ENCODE measurements at places on chromosomes 2 and 18. TPM values are rescaled to one million over a fixed set of nuclear protein-coding genes. Genes with fewer than 3 reads are reported as not detected.

GRCh38 chr2:151200844-151201243 is 60.8 kb downstream of the RBM43 start:
- H3K4me1 ChIP-seq = no peaks in the 10 kb centered on the region
- DNase-seq = no peak
- no peaks in the 10 kb centered on the region for H3K27me3 ChIP-seq
- no peak overlapping the region for H3K27ac ChIP-seq
- H3K36me3 ChIP-seq = no peaks in the 10 kb centered on the region

Gene RAMP1
- total RNA-seq = 120 TPM

DNA sequence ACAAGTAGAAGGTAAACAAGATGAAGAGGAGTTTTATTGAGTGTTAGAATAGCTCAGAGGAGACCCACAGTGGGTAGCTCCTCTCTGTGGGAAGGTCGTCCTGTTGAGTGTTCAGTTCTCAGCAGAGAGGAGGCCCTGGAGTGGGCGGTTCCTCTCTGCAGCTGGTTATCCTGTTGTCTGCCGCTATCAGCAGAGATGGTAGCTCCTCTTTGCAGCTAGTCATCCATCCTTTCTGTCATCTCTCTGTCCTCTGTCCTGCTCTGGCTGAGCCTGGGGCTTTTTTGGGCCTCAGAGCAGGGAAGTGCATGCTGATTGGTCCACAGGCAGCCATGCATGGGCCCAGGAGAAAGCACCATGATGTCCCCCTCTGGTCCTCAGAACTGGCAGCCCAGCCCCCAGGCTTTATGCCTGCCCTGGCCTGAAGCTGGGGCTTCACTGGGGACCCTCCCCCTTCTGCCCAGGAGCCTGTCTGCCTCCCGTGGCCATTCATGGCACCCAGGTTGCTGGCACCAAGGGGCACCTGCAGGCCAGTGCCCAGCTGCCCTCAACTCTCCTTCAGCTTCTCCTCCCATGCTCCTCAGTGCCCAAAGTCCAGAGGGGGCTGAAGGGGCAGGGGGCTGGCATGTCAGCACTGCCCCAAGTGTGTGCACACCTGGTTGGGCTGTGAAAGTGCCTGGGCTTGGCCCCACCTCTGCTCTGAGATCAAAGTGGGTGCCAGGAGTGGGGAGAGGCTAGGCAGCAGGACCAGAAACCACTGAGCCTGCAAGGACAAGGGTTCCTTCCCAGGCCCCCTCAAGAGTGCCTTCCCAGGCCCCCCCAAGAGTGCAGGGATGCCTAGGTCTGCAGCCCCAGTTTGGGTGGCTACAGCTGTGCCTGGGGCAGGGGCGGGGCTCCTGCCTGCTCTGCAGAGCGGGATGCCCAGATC is 98.7 kb downstream of the TWIST2 start:
- H3K36me3 ChIP-seq = no peaks in the 10 kb centered on the region
- no peak overlapping the region for H3K27ac ChIP-seq
- H3K27me3 ChIP-seq = no peaks in the 10 kb centered on the region
- H3K4me1 ChIP-seq = peaks cover 44% of the 10 kb centered on the region
- H3K4me3 ChIP-seq = no peak overlapping the region

- no peaks in the 10 kb centered on the region for H3K36me3 ChIP-seq
- no peaks in the 10 kb centered on the region for H3K4me1 ChIP-seq
- H3K4me3 ChIP-seq = no peak overlapping the region
- H3K27me3 ChIP-seq = no peaks in the 10 kb centered on the region
Measured at GRCh38 chr2:132902626-132903025, 232.6 kb upstream of the LYPD1 start.

DNA sequence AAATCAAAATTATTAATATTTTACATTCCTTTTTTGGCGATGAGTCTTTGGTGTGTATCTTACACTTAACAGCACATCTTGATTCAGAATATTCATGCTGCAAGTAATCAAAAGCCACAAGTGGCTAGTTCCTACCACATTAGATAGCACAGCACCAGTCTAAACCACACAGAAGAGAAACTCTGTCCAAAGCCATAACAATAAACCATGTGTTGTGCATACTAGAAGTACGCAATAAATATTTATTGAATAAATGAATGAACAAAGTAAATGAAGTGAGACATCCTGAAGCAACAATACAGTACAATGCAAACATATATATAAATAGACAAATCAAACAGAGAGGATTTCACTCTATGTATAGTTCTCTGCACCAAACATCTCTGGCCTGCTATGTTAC is 287.3 kb downstream of the EXOC6B start:
- no peak overlapping the region for H3K4me3 ChIP-seq
- no peaks in the 10 kb centered on the region for H3K4me1 ChIP-seq
- no peaks in the 10 kb centered on the region for H3K27me3 ChIP-seq
- no peak overlapping the region for H3K27ac ChIP-seq
- no peaks in the 10 kb centered on the region for H3K36me3 ChIP-seq

DNA sequence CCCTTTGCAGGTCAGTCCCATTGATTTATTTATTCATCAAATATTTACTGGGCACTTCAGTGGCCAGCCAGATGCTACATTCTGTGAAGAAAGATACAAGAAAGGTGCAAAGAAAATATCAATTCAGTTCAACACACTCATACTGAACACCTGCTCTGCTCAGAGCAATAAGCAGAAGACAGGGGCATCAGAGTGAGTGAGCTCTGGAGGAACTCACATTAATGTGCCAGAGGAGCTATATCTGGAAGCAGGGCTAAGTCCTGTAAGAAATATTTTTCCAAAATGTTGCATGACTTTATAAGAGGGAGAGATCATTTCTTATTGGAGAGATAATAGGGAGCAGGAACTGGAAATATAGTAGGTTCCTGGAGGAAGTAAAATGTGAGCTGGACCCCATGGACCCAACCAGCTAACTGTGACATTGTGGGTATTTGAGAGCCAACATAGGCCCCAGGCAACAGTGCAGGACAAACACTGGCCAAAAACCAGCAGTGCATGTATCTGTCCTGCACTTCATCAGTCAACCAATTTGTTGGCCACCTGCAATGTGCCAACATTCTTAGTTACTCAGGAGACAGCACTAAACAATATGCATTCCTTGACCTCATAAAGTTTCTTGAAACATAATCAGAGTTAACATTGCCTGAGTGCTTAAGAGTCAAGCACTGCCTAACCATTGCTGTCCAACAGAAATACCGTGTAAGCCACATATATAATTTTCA is 102.7 kb upstream of the PTPRM start:
- H3K27ac ChIP-seq = no peak overlapping the region
- H3K4me3 ChIP-seq = no peak overlapping the region
- no peaks in the 10 kb centered on the region for H3K27me3 ChIP-seq
- H3K4me1 ChIP-seq = peaks cover 11% of the 10 kb centered on the region
- no peak for DNase-seq

DNA sequence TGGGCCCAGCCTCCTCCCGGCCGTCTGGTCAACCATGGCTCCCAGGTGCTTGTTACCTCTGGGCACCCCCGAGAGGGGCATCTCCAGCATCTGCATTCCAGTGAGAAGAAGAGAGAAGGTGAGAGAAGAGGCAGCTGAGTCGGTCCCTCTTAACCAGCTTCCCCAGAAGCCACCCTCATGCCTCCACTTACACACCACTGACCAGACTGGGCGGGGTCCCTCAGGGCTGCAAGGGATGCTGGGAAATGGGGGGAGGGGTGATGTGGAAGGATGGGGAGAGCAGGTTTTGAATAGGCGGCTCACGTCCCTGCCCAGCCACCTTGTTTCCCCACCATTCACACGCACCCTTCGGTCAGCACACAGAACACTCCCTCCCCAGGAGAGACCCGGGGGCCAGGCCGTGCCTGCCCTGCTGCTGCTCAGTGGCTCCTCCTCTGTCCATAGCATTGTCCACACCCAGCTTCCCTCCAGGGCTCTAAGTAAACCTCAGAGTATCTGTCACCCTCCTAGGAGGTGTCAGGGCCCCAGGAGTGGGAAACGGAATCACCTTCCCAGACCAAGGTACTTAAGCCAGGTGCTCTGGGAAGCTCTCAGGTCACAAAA is 34.7 kb downstream of the GBX2 start:
- H3K27me3 ChIP-seq = no peaks in the 10 kb centered on the region
- H3K4me1 ChIP-seq = no peaks in the 10 kb centered on the region
- no peak overlapping the region for H3K27ac ChIP-seq
- DNase-seq = no peak
- no peaks in the 10 kb centered on the region for H3K36me3 ChIP-seq

DNA sequence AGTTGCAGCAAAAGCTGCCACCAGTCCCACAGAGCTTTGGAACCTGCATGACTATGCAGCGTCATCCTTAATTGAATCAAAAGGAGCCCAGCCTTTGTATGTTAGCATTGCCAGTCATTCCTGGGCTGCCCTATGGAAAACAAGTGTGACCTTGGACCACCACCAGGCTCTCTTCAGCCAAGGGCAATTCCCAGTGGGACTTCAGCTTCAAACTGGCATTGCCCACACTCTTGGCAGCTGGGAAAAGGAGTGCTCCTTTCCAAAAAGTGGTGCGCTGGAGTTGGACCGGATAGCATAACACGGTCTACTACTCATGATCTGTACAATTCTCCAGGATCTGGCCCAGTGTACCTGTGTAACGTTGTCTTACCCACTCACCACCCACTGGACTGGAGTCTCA is 259.5 kb downstream of the MREG start:
- H3K27me3 ChIP-seq = no peaks in the 10 kb centered on the region
- peaks cover under 1% of the 10 kb centered on the region for H3K4me1 ChIP-seq
- H3K36me3 ChIP-seq = no peaks in the 10 kb centered on the region
- H3K27ac ChIP-seq = no peak overlapping the region
- DNase-seq = peak; percentile 49
- no peak overlapping the region for H3K4me3 ChIP-seq

DNA sequence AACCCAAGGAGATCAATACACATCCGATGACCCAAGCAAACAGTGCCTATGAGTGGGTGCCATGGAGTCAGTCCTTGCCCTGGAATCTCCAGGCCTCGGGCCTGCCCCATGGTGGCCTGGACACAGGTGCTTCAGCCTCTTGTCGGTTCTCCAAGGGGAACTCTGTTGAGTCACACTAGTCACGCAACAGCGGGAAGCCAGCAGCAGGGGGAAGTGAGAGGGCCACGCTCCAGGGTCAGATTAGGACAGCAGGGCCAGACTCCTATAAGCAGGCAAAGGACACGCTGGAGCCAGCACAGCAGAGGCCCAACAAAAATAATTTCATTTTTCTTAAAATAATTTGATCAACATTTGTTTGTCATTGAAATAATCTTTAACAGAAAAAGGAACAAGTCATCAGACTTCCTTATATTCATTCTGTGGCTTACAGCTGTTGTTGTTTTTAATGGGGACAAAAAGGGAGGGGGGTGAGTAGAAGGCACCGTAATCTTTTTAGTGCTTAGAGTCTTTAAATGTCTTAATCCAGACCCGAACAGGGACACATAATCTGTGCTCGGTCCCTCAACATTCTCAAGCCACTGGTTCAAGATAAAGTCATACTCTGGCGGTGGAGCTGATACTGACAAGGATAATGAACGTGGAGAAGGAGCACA is 16.4 kb upstream of the ARMC9 start:
- H3K4me3 ChIP-seq = no peak overlapping the region
- no peak for DNase-seq

DNA sequence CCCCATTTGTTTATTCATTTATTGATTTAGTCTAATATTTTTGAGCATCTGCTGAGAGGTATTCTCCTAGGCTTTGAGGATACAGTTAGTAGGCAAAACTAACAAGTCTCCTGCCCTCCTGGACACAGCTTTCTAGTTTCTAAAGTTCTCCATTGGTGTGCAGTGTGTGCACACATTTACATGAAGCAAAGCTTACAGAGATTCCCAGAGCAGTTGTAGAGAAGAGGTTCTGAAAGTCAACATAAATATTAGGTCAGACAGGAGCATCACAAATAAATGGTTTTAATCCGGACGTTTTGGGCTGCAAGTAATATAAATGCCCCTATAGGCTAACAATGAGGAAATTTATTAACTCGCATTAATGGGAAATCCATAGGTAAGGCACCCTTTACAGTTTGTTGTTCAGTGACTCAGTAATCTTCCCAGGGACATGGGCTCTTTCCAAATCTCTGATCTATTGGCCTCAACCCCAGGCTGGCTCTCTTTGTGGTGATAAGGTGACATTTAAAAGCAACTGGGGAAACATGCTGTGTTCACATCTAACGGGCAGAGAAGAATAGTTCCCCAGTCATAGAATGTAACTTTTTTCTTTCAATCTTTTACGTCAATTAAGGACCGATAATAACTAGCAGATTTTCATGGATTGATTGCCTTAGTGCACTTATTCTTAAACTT is 407.2 kb downstream of the PTPRM start:
- H3K4me1 ChIP-seq = no peaks in the 10 kb centered on the region
- H3K27ac ChIP-seq = no peak overlapping the region
- H3K36me3 ChIP-seq = no peaks in the 10 kb centered on the region
- no peaks in the 10 kb centered on the region for H3K27me3 ChIP-seq

Gene HOXD4
- 4.9 TPM for total RNA-seq

Gene MYCN
- total RNA-seq = 2.0 TPM

Gene CDC42EP3
- 44.4 TPM for total RNA-seq

DNA sequence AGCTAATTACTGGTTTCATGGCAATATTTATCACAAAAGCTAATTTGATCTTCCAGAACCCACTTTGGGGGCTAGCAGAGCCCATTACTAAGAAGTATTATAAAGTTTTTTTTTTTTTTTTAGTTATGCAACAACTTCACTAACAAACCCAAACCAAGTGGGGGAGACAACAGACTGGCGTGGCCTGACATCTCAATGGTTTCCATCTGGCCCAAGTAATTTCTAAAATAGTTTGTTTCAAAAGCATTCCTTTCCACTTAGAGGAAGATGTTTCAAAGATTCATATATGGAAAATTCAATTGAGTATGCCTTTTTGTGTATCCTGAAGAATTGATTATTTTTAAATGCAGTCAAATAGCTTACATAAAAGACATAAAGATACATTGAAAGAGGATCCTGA is 367.1 kb downstream of the HRH4 start:
- no peaks in the 10 kb centered on the region for H3K27me3 ChIP-seq
- no peak overlapping the region for H3K4me3 ChIP-seq
- DNase-seq = no peak
- no peaks in the 10 kb centered on the region for H3K4me1 ChIP-seq
- no peaks in the 10 kb centered on the region for H3K36me3 ChIP-seq

DNA sequence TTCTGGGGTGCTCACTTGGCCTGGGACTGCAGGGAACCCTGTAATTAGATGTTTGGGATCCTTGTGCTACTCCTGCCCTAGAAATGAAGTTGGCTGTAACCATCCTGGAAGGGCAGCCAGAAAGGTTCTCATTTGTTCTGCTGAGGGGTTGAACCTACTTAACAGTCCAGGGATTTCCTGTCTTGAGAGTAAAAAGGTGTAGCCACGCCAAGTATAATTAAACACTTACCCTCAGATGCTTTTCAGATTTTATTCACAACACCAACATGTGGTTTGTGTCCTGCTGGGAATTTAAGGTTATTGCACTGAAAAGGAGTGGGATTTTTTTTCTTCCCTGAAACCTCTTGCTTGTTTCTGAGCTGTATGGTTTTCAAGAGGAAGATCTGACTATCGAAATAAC is 222.4 kb upstream of the APCDD1 start:
- H3K36me3 ChIP-seq = no peaks in the 10 kb centered on the region
- no peaks in the 10 kb centered on the region for H3K27me3 ChIP-seq
- H3K4me3 ChIP-seq = no peak overlapping the region
- no peak overlapping the region for H3K27ac ChIP-seq
- peaks cover 29% of the 10 kb centered on the region for H3K4me1 ChIP-seq
